Stimulated activated CD4-positive, alpha-beta T cell treated with anti-CD3 and anti-CD28 coated beads, Interleukin-1b, Interleukin-23, amount 100 ng/mL, for 48 hours (primary cell): ENCODE measurements at places on chromosomes 7 and 10.
A peak's percentile ranks its signal among the peaks of the same experiment; 100 is the strongest.

DNA sequence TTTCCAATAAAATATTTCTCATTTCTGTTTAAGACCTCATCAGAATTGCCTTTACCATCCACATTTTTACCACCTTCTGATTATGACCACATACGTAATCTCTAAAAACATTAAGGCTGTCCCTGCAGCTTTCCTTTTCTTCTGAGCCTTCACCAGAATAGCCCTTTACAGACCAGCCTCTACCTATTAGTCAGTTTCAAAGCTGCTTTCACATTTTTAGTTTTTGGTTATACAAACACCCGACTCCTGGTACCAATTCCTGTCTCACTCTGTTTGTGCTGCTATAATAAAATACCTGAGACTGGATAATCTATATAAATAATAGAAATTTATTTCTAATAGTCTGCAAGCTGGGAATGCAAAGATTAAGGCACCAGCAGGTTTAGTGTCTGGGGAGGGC is 15.4 kb upstream of the GTF2IRD1 start:
- DNase-seq, result no peak

- no peak for DNase-seq
These were observed 44.7 kb downstream of the KIFBP start for GRCh38 chr10:69033256-69033655.

- peak; percentile 74 for DNase-seq
These were observed 183.7 kb upstream of the ANK3 start for GRCh38 chr10:60573336-60573735.

DNA sequence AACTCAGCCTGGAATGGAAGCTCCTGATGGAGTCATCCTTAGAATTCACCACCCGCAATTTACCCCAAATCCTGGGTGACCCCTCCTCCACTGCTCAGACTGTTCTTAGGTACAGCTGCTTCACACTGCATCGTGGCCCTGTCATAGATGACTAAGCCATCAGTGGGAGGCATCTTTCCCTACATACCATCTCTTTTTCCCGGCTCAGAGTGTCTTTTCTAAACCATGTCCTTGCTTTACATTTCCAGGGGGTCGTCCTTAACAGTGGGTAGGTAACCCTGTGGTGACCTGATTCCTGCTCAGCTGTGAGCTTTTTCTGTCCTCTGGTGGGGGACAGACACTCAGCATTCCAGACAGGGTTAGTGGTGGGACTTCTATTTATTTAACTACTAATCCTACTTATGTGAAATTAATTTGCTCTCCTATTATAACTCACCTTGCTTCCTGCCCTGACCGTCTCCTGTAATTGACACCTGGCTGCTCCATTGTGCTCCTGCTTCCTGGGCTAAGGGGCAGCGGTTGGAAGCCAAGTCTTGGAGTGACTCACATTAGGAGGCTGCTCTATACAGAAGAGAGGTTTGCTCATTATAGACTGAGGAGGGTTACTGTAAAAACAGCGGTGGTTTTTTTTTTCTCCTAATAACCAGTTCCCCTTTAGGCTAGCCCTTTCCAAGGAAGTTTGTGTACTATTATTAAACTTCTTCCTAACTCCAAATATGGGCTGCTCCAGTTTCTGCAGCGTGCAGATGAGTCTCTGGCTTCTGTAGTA is 40.6 kb downstream of the PYROXD2 start:
- DNase-seq, result no peak

DNA sequence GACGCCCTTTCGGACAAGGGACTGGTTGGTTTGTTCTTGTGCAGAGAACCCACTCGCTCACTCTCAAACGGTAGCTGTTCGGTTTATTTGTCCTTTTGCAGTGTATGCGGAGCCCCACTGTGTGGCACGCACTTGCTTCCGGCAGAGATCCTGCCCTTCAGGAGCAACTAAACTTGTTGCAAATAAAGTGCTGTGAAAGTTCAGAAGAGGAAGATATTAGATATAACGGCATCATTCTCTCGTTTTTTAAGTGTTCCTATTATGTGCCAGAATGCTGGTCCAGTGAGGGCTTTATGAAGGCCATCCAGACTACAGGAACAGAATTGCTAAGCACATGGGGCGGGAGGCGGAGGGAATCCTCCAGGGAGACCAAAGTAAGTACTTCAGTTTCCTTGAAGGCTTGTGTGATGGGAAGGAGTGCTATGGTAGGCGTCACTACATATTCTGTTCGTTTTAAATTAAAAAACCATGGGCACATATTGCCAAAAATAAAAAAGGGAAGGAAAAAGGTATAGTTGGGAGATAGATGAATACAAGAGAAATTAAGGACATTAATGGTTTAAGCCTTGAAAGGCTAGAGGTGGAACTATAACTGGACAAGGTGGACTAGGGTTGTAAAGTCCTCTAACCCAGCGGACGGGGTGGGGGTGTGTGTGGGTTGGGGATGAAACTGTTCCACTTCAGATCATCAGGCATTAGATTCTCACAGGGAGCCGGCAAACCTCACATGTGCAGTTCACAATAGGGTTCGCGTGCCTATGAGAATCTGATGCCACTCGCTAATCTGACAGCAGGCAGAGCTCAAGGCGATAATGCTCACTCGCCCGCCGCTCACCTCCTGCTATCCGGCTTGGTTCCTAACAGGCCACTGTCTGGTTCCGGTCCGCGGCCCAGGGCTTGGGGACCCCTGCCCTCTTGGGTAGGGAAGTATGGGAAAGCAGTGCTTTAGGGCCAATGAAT is 704 bp upstream of the ERLIN1 start:
- peak; percentile 26 for DNase-seq

- no peak for DNase-seq
These were observed 13.9 kb downstream of the FIGNL1 start for GRCh38 chr7:50436133-50436806.

GRCh38 chr7:11427686-11428273 is 404.2 kb downstream of the THSD7A start:
- DNase-seq, result no peak

- no peak for DNase-seq
These were observed 20.5 kb upstream of the SGCE start for GRCh38 chr7:94676431-94676830.

GRCh38 chr10:62597226-62597625 is 207.3 kb upstream of the ADO start:
- no peak for DNase-seq

GRCh38 chr7:87148332-87148955 is 3.8 kb upstream of the DMTF1 start:
- DNase-seq, result no peak

GRCh38 chr10:8416192-8416701 is 361.8 kb downstream of the GATA3 start:
- DNase-seq, result no peak

DNA sequence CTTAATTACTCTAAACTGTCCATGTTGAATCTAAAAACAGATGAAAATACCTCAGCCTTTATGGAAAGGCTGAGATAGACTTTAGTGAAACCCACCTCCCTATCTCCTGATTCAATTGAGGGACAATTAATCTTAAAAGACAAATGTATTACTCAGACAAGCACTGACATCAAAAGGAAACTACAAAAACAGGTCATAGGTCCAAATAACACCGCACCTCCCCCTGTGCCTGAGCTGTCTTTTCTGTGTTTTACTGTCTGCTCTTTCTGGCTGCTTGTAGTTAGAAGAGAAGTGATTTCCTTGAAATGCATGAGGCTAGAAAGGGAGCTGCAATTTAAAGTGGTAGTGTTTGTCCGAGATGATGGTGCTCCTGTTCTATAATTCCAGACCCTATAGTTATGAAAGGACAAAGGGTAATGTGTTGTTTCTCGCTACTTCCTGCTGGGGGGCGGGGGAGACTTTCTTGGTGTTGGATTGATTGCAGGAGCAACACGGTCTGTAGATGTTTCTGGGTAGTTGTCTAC is 16.0 kb downstream of the AKR1C8 start:
- peak; percentile 67 for DNase-seq

GRCh38 chr10:1642600-1643160 is 94.6 kb downstream of the ADARB2 start:
- DNase-seq, result no peak

DNA sequence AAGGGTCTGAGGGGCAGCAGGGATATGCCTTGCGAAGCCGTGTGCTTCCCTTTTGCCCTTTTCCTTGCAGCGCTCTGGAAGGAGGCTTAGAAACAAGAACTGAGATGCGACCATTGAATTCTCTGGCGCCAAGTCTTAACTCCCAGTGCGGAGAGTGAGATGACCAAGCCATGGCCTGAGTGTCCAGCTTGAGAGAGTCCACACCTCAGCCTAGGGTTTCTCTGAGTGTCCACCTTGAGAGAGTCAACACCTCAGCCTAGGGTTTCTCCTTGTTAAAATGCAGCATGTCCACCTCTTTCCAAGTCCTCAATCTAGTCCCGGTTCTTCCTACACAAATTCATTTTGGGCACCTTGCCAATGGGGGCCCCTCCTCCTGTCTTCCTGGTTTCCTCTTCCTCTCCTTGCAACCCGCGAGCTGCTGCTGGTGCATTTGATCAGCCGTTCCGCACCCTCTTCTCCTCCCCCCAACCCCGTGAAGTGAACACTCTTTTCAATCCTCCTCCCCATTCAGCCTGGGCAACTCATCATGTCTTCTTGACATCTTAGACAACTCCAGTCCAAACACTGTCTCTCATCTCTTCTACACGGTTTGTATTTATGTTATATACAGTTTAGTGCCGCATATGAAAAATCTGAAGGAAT is 178.2 kb upstream of the PITRM1 start:
- DNase-seq, result no peak

DNA sequence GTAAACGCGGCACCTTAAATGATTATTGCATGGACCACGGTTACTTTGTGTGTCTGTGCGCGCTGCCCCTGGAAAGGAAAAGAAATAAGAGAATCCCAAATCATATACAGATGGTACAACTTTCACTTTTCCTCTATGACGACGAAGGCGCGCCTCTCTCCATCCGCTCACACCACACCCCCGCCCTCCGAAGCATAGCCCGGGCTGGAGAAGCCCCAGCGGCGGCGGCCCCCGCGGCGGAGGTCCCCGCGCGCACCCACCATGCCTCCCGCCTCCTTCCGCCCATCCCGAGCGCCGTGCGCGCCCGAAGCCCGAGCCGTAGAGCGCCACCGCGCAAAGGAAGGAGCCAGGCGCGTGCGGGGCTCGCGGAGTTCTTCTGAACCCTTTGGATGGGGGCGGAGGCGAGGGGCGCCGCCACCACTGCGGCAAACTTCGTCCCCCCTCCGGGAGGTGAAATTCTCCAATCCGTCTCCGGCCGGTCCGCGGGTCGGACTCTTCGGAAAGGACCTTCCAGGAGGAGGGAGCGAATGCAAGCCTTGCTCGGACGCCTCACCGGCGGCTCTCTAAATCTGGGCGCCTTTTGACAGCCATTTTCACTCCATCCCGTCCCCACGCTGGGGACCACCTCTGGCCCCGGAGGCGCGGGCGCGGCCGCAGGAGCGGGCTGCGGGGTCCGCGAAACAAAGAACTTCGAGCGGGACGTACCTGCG is 588 bp downstream of the GLI3 start:
- no peak for DNase-seq

DNA sequence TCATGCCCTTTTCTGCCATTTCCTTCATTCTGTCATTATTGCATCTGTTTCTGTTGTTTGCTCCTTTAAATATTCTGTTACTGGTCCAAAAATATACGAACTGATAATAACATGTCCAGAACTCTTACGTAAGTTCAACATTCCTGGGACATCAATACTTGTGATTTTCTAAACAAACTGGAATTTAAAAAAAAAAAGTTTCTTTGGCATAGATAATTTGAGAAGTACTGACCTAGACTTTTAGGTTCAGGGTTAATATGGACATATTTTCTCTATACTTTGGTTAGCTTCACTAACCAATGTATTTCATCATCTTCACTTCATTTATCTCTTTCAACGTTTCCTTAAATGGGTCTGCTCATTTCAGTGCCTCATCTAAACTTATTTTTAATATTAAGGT is 147.3 kb downstream of the JMJD1C start:
- DNase-seq, result no peak

GRCh38 chr10:79926037-79926436 is 22.9 kb downstream of the SFTPD start:
- DNase-seq, result no peak

- DNase-seq, result no peak
These were observed 43.5 kb downstream of the NHLRC2 start for GRCh38 chr10:113897693-113898618.

DNA sequence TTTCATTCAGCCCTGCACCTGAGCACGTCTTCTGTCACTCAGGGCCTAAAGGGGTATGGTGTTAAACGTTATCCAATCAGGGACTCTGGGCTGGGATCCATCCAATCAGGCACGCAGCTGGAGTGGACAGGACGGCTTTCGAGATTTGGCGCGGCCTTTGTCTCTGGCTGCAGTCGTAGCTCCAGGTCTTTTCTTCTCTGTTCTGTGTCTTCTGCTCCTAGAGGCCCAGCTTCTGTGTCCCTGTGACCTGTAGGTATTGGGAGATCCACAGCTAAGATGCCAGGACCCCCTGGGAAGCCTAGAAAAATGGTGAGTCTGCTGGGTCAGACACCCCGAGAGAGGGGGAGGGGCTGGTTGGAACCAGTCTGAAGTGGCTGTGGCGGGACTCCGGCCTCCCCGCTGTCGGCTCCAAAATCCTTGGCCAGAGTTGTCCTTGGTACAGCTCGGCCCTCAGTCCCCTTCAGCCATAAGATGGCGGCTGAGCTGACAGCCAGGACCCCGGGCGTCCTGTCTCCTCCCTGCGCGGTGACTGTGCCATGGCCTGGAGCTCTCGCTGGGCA is 11.7 kb upstream of the ZNF680 start:
- no peak for DNase-seq

GRCh38 chr7:14478834-14479510 is 423.6 kb downstream of the DGKB start:
- DNase-seq, result no peak

- no peak for DNase-seq
These were observed 12.7 kb downstream of the FAS start for GRCh38 chr10:89003344-89003743.

- no peak for DNase-seq
These were observed 158.7 kb downstream of the TNS3 start for GRCh38 chr7:47423196-47423595.

- DNase-seq, result no peak
These were observed 80.9 kb downstream of the PFKFB3 start for GRCh38 chr10:6283655-6284054.

- no peak for DNase-seq
These were observed 260.6 kb downstream of the WDR37 start for GRCh38 chr10:1316809-1317143.
